GM10248 (cell line): ENCODE measurements at places on chromosomes 3 and 15.

DNA sequence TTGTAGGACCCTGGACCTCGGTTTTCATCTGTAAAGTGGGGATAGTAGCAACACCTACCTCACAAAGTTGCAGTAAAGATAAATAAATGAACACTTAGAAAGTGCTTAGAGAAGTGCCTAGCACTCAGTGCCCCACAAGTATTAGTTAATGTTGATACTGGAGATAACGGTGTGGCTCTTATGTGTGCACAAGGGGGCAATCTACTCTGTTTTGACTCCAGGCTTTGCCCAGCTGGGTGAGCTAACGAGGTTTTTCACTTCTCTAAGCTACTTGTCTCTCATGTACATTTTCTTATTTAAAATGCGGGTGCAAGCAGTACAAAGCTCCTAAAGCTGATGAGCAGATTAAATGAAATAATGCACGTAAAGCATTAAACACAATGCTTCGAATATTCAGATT is 193.5 kb upstream of the ICE2 start:
- no peak for DNase-seq

- no peak for DNase-seq
These were observed 8.6 kb downstream of the KBTBD12 start for GRCh38 chr3:127923611-127924010.

DNA sequence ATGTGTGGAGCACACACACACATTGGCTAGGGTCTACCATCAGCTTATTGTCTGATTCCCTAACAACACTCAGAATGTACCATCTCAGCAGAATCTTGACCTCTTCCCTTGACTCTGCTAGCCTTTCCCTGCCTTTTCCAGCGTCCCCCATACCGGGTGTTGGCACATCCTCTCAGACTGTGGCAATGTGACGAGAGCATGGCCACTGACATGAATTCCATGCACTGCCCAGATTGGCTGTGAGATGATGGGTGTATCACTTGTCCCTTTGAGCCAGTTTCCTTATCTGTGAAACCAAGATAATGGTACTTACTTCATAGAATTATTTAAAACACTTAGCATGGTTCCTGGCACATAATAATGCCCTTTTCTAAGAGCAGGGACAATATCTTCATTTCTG is 60.3 kb upstream of the EIF1B start:
- DNase-seq, result no peak

- DNase-seq, result no peak
These were observed 205.2 kb downstream of the RBMS3 start for GRCh38 chr3:29486096-29486495.

DNA sequence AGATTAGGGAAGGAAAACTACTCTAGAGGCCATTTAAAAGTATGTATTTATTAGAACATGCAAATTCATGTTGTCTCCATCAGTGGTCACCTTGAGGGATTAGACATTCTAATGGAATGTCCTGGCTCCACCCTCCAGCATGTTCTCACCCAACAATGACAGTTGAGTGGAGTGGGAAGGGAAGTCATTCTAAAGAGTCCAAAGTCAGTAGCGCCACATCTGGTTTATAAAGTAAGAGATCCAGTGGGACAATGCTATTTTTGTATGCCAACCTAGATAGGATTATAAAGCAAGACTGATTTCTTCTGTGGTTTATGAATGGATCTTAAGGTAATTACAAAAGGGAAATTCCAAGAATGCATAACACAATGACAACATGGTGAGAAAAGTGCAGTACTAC is 33.3 kb downstream of the SLC24A1 start:
- DNase-seq, result no peak

DNA sequence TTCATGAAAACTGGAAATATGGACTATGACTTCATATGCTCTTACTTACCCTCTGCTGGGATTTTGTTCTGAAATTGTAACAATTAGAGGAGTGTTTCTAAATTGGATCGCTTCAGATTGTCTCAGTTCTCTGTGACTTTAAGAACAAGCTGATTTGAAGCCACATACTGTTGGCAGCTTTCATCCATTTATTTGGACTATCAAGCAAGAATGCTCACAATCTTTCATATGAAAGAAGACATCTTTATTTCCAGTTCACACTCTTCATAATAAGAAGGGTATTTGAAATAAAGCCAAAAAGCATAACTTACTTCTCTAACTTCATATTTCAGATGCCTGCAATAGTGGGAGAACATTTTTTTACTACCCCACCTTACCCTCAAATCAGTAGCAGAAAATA is 491.6 kb upstream of the TPRG1 start:
- no peak for DNase-seq

DNA sequence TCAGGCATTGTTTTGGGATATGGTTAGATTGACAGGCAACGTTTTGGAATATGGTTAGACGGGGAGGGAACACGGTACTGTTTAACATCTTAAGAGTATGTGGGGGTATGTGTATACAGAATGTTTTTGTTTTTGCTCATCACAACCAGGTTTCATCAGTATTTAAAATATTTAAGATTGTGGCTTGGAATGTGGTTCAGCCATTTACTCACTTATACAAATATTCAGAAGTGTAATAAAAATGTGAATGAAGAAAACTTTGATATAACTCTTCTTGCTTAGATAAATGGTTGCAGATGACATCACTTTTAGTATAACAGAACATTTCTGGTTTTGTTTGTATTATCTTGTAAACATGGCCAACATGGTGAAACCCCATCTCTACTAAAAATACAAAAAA is 3.9 kb upstream of the PAK2 start:
- DNase-seq, result no peak

DNA sequence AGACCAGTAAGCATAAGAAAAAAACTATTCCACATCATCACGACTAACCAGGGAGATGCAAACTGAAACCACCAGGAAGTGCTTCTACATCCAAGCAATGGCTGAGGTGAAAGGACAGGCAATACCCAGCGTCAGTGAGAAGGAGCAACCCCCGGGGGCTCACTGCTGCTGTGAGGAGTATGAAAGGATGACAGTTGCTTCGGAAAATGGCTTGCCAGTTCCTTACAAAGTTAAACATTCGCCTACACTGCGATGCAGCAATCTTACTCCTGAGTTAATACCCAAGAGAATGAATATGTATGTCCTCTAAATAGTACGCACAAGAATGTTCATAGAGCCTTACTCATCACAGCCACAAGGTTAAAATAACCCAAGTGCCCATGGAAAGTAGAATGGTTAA is 13.3 kb upstream of the PLXNA1 start:
- DNase-seq, result no peak

- peak; percentile 43 for DNase-seq
These were observed 214.1 kb downstream of the SHQ1 start for GRCh38 chr3:72634128-72634527.

- DNase-seq, result no peak
These were observed 31.6 kb upstream of the GATA2 start for GRCh38 chr3:128524374-128525299.

DNA sequence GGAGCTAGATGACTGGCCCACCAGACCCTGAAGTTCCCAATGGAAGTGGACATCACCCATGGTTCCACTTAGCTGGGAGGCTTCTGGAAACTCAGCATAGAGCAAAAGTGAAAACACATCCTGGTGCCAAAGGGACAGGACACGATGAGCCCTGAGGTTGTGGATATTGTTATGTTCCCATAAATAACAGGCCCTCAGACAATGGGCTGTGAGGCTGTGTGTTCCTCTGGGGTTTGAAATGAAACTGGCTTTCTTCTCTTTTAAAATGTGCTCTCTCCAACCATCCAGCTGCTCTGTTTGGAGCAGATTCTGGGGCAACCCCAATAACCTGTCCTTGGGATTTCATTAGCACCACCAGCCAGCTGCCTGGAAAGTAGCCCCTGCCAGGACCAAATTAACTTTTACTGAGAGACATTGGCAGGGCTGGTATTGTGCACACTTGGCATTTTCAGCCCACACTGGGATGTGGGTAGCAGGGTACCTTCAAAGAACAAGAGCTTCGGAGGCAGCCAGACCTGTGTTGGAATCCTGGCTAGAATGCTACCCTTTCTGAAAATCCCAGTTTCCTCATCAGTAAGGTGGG is 97.5 kb downstream of the DNAJB8 start:
- DNase-seq, result no peak

GRCh38 chr3:123002100-123002748 is 25.3 kb downstream of the SEMA5B start:
- no peak for DNase-seq

DNA sequence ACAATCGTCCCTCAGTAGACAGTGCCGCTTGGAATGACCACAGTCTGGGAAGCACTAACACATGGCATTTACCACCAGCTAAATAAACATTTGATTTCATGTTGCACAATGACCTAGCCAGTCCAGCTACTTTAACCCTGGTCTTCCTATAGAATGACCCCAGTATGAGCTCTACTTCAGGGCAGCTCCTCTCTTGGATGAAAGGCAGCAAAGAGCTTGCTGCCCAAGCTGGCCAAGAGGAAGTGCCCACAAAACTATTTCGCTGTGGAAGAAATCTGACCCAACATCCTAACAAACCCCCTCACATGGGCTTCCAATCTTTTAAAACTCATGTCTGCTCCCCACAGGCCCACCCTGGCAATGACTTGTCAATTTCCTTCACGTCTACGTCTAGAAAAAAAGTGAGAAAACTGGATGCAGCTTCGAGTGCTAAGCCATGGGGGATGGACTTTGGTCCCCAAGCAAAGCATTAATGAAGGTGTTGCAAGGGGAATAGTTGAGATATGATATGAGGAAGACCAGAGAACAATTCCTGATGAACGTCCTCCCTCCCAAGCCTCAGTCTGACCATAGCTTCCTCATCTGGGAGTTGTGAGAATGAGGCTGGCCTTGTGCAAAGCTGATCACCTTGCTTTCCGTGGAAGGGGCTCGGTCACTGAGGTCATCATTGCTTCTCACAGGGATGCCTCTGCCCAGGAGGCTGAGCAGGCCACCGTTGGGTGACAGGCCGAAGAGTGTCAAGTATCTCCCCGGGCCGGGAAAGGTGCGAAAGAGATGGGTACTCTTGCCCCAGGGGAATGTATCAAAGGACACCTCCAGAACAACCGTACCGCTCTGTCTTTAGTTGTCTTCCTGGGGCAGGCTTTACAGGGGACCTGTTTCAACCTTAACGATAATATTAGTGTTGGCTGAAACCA is 964 bp downstream of the SLC25A20 start:
- no peak for DNase-seq

- no peak for DNase-seq
These were observed 85.5 kb downstream of the VPS13C start for GRCh38 chr15:61974759-61975158.

DNA sequence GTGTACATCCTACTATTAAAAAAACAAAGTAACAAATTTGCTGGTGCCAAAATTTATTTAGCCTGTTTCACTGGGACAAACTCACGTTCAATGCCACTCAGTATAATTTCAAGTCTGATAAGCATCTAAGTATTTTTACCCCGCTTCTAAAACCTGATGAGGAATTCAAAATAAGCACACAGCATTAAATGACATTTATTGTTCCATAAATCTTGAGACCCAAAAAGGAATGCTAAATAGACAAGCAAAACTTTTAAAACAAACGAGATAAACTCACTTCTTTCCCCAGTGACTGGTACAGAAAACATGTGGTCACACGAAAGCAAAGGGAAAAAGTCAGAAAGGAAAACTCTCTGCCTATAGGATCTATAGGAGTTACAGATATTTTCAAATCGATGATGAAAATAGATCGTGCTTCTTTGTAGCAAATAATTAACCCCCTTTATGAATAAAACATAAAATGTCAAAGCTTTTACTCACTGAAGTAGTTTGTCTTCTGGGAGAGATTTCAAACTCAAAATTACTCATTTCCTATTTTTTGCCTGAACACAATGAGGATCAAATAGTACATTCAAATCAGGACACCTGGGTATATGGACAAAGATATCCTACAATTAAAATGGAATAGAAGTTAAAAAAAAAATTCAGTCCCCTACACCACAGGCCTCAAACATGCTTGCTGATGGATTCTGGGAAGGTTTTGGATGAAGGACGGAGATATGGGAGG is 51.7 kb downstream of the UBP1 start:
- no peak for DNase-seq

DNA sequence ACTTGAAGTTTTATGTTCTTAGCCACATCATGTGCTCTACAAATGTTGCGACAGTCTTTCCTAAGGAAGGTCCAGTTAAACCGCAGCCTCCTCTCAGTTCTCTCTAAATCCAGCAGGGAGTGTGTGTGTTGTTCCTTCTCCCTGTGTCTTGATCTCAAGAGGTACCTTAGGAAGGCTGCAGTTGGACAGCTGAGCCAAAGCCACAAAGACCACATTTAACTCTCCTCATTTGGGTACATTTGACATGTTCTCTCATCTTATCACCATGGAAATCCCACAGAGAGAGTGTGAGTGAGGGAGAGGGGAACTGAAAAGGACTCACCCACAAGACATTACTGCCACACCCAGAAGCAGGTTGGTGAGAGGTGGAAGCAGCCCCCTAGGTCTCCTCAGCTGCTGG is 79.5 kb downstream of the CD200R1L start:
- peak; percentile 37 for DNase-seq
